SJSA1 (cell line): ENCODE measurements at places on chromosomes 5 and 9.

DNA sequence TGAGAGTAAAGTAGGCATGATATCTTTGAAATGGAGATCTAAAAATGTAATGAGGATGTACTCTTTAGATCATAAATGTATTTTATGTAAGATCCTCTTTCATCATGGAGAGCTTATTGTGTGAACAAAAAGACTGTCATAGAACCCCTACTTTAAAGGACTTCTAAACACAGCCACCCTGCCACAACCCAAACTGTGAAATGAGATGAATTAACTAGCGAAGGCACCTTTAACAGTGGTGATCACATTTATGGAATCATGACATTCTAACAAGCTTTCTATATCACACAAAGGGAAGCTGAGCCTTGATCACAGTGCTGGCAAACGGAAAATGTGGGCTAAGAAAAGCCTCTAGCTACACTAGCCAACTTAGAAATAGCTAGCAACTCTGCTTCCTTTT lies 1585.2 kb downstream of the EFNA5 start:
- DNase-seq, result no peak

DNA sequence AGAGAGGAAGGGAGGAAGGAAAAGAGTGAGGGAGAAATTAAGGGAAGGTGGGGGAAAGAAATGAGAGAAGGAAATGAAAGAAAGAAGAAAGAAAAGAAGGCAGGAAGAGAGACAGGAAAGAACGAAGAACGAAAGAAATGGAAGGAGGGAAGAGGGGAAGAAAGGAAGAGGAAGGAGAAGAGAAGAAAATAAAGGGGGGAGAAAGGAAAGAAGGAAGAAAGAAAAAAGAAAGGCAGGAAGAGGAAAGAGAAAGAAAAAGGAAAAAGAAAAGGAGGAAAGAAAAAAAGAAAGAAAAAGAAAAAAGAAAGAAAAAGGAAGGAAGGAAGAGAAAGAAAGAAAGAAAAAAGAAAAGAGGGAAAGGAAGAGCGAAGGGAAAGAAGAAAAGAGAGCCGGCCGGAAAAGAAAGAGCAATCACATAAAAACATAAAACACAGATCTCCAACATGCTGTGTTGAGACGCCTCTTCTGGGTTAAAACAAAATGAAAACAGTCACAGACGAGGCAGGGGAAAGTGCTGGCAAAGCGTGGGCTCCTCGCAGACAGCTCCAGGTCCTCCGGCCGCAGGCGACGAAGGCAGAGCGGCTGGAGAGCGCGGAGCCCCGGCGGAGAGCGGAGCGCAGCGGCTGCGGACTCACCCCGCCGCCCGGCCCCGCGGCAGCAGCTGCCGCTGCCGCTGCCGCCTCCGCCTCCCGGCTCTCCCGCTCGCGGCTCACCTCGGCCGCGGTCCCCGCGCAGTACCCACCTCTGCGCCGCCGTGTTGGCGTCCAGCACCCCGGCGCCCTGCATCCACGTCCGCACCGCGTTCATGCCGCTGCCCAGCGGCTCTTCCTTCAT lies 896 bp downstream of the EBF1 start:
- peak; percentile 77 for DNase-seq

- no peak for DNase-seq
Observed at GRCh38 chr5:123460296-123460729, 37.1 kb upstream of the CEP120 start.

GRCh38 chr9:631596-631995 lies 209.9 kb upstream of the DMRT1 start:
- no peak for DNase-seq

GRCh38 chr5:132677191-132677590 lies 3.4 kb downstream of the IL4 start:
- peak; percentile 87 for DNase-seq

DNA sequence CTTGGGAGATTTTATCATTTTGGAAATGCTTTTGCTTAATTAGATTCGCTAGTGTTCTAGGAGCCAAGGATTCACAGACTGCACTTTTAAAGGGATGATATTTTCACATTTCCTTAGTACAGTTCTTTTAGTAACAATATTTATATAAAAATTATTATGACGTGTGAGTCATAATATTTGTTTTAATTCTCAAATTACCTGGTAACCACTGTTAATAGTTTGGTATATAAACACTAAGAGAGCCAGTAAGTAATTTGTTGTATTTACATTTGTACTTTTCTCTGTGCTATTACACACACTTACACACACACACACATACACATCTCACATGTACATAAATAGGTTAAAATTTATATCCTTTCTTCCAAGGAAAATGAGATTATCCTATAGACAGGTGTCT lies 58.8 kb upstream of the RAD23B start:
- no peak for DNase-seq

DNA sequence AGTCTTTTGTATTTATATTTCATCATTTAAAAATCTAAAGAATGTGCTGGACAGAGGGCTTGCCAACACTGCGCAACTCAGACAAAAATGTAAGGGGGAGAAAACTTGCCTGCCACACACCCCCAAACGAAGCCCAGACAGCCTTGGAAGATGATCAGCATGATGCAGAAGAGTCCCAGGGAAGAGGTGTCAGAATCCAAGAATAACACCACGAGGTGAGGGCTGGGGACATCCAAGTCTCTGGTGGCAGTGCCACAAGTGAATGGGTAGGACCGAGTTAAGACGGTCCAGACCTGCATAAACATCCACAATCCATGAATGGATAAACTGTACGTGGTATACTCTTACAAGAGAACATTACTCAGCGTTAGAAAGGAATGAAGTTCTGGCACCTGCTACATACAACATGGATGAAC lies 10.4 kb downstream of the EPB41L4B start:
- no peak for DNase-seq

- no peak for DNase-seq
Observed at GRCh38 chr5:179300581-179301180, 44.6 kb downstream of the ADAMTS2 start.

DNA sequence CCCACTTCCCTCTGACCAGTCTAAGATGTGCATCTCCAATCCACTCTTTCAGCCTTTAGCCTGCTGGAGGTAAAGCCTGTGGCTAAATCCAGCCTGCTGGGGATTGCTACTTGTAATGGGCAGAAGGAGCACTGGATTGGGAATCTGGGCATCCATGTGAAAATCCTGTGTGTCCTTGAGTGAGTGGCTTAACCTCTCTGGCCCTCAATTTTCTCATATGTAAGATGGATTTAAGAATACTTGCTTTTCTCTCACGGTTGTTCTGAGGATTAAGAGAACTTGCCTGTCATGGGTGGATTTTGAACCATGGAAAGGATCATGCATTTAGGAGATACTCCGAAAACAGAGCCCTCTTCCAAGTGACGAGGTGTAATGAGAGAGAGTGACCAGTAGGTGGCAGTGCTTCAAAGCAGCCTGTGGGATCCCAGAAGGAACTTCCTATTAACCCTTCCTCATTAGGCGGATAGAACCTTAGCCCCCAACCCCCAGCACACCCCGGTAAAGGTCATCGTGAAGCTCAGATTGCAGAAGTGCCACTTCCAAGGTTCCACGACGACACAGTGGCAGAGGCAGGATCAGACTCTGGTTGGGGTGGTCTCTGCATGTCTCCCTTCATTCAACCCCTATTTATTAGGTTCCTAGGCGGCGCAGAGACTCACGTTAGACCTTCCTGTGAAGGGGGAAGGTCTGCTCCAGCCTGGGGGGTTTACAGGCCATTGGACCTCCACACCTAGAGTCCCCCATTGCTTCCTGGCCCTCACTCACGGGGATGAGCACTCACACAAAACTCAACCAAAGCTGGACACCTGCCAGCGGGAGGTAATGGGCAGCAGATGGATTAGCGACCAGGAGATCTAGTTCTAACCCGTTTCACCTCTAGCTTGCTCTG lies 68.7 kb upstream of the ZNF618 start:
- DNase-seq, result peak; percentile 39
